ENCODE measurements at places on chromosomes 16 and 17. TPM values are rescaled to one million over a fixed set of nuclear protein-coding genes. Genes with fewer than 3 reads are reported as not detected.

DNA sequence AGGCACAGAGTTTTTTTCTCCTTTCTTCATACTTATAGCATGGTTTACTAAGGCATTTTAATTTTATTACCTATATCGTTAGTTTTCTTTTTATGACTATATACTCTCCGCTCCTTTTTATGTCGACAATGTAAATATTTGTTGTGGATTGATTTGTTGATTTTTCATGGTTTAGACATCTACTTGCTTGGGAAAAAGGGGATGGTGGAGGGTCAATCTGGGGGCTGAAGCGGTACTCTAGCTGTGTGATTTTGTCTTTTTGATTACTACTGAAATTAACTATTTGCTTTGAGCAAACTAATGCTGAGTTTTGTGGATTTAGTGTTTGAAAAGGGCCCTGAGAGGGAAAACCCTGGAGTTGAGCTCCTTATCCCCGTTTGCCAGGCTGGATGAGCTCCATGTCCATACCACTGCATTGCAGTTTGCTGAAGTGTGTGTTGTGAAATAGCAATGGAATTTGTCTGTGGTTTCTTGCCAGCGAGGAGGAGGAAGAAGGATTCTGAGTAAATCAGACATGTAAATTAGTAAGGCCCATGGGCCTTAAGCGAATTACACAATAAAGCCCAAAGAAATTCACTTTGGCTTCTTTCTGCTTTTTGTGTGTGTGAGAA is 72.0 kb downstream of the FTO start:
- DNase-seq: no peak

GRCh38 chr17:79609673-79610645 is 892 bp downstream of the RBFOX3 start:
- DNase-seq: no peak

NPIPA5 gene
- total RNA-seq: 5.9 TPM

PHKB gene
- 33.0 TPM for total RNA-seq

KRTAP4-3 gene
- not detected for total RNA-seq

- DNase-seq: no peak
Measured at GRCh38 chr17:58344791-58345157, 7.2 kb downstream of the SUPT4H1 start.

NRN1L gene
- not detected for total RNA-seq

- no peak for DNase-seq
Measured at GRCh38 chr16:65142276-65142675, 20.4 kb upstream of the CDH11 start.

FAM171A2 gene
- 0.97 TPM for total RNA-seq

HGS gene
- total RNA-seq: 40.0 TPM

KRTAP2-3 gene
- not detected for total RNA-seq

DNA sequence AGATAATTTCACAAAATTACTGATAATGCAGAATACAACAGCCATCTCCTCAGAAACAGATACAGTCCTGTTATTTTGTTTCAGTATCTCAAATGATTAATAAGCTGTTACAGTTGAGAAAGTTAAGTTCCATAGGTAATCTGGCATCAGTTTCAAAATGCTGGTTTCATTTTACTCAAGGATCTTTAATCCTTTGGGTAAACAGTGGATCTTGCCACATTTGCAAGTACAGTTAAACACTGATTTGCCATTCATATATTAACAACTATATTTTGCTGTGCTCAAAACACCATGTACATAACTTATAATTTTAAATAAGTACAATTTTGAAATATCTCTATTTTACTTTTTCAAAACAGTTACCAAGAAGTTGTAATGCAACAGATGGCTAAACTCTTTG is 31.2 kb downstream of the RPGRIP1L start:
- DNase-seq: no peak

DNA sequence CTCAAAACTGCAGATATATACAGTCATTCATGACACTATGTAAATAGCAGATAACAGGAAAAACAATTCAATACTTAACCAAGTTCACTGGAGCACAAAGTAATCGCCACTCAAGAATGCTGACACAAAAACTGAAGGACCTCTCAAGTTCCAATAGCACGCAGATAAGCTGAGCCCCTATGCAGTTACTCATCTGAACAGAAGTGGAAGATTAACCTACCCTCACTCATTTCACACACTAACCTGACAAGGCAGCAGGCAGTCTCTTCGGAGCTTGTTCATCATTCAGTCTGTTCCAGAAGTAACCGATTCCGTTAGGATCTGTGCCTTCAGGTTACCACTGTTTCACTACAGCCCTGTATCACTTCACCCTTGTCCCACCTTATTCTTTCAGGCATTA is 6.0 kb downstream of the HELZ start:
- DNase-seq: no peak
